ENCODE measurements at places on chromosomes 1 and 21.

- DNase-seq: no peak
Measured at GRCh38 chr21:21373969-21374368, 375.8 kb downstream of the NCAM2 start.

DNA sequence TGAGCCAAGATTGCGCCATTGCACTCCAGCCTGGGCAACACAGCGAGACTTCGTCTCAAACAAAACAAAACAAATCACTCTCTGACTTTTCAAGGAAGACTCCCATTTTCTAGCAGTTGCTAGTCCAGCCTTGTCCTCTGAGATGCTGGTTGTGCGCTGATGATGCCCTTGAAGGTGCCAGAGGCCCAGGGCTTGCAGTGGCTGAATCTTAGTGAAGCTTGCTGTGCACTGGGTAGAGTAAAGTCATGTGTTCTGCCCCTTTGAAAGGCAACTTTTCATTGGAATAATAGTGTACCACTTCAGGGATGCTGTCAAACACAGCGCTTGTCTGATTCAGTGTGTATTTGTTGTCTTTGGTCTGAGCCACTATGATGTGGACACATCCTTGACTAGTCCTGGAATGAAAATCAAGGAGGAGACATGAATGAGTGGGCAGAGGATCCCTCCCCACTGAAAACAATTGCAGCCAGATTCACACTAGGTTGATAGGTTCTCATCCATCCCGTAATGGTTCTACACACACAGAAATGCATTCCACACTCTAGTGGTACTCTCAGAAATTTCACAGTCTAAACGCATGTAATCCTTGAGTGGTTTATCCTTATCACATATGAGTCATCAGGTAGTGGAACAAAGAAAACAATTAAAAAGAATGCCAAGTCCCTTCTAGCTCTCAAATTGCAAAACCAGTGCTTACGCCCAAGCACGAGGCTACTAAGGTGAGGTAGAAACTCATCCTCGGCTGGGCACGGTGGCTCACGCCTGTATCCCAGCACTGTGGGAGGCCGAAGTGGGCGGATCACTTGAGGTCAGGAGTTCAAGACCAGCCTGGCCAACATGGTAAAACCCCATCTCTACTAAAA is 17.8 kb upstream of the TDRD10 start:
- no peak for DNase-seq

DNA sequence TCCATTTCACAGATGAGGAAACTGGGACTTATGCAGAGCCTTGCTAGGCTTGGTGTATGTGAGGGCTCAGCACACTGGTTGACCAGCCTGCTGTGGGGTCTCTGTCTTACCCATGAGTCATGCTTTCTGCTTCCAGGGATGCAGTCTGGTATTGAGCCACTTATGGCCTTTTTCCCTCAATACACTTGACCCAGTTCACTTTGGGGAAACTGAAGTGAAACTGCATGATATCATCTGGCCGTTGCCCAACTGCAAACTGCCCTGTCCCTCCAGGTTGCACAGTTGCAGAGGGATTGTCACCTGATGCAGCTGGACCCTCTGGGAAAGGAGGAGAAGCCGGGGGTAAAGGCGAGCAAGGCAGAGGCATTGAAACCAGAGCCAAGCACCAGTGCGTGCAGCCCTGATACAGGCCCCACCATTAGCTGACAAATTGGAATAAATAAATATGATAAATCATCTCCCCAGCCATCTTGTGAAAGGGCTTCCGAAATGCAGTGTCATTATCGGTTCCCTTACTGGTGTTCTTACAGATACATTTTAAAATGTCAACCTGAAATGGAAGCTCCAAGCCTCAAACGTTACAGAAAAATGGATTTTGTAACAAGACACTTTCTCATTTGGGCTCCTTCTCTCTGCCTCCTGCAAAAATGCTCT is 39.3 kb upstream of the DUSP10 start:
- DNase-seq: no peak

DNA sequence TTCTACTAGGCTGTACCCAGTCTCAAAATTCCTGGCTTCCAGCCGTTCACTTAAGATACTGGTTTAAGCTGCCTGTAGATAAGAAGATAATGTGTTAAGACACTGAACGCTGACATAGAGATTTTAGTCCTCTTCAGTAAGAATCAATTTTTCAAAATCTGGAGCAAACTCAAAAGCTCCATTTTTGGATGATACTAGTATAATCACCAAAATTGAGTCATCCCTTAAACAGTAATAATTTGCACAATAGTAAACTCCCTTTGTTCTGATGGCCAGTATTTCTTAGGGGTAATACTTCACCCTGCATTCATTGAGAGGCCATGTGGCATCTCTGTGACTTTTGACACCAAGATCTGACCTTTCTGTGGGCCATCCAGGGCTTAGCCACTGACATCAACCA is 299.8 kb upstream of the USP25 start:
- DNase-seq: no peak

DNA sequence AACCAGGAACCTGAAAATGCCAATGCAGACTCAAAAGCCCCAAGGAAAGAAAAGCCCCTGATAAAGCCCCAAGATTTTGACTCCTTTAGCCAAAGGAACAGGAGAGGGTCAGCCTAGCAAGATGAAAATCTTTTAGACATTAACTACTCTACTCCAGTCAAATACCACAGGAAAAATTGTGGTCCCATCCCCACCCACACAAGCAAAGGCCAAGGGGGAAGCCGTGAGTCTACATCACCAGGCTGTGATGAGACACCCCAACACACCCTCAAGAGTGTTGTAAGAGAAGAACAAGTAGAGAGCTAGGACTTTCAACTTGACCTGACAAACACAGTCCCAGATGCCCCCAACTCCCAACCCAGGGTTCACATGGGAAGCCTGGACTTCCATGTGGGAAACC is 192.8 kb upstream of the NR5A2 start:
- DNase-seq: no peak

GRCh38 chr1:159944623-159945455 is 574 bp downstream of the IGSF9 start:
- no peak for DNase-seq

GRCh38 chr1:50452700-50453099 is 29.5 kb upstream of the DMRTA2 start:
- no peak for DNase-seq

DNA sequence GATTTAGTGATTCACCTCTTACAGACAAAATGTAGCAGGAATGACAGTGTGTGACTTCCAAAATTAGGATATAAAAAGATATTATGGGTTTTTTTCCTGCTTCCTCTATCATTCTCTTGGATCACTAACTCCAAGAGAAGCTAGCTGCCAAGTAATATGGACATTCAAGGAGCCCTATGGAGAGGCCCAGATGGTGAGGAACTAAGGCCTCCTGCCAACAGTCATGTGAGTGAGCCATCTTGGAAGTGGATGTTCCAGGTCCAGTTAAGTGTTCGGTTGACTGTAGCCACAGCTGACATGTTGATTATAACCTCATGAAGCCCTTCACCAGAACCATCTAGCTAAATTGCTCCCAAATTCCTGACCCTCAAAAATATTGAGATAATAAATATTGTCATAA is 38.8 kb downstream of the CD160 start:
- DNase-seq: no peak

DNA sequence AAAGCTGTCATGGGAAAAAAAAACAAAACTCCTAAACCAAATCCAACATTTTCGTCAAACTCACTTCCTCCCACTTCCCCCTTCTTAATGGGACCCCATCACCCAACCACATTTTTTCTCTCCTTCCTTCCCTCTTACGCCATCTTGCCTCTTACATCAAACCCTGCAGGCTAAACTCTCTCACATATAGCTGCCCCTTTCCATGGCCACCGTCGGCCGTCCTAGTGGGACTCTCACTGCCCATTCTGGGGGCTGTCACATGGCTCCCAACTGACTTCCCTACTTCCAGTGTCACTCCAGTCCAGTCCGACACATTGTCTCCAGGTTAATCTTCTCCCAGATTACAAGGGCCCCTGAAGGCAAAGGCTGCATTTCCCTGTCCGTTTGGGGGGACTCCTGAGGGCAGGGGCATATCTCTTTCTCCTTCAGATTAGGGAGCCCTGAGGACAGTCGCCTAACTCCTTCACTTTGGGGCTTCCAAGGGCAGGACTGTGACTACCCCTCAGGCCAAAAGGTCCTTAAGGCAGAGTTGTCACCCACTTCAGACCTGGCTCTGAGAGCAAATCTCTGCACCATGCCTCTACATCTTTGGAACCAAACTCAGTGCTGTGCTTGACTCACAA is 658 bp downstream of the UBXN11 start:
- no peak for DNase-seq

GRCh38 chr1:38135625-38136414 is 89.2 kb upstream of the POU3F1 start:
- DNase-seq: no peak

DNA sequence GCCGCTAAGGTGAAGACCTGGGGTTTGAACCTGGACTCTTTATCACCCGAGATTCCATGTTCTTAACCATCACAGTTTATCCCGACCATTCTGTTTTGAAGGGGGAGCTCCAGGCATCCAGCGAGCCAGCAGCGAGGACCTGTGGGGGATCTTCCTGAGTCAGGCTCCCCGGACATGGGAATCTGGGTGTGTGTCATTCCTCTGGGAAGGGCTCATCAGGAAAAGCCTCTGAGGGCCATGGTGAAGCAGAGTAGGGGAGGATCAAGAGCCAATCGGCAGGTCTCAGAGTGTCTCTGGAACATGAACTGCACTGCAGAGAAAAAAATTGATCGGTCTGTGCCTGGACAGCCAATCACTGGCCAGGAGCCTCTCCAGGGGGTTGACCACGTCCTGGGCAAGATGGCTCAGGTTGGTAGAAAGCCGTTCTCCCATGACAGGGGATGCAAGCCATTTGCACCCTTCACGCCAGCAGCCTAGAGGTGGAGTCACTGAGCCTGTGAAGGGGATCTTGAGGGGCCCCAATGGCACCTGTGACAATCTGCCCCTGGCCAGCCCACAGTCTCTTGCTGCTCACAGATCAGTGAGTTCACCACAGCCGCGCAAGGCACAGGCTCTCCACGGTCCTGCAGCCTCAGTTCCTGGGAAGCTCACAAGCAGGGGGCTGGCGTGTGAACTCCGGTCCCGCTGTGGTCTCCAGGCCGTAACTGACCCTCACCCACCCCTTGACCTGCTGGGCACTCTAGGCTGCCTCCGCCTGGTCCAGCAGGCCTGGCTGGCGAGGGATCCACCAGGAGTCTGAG is 20.4 kb upstream of the ACTRT2 start:
- no peak for DNase-seq

- DNase-seq: no peak
Measured at GRCh38 chr1:29197590-29197924, 15.9 kb upstream of the SRSF4 start.

DNA sequence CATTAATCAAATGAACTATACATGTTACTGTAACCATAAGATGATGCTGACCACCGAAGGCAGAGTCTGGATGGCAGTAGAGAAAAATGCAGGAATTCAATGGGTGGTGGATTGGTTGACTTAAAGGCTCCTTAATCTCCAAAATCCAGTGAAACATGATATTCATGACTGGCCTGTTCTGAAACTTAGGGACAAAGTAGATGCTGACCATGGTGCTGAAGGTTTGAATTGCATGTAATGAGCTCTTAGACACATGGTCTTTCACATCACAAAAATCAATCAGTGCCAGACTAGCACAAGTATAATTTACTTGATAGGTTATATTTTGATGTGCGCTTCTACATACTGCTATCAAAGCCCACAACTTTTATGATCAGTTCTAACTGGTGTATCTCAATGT is 30.9 kb upstream of the NTMT2 start:
- DNase-seq: no peak

DNA sequence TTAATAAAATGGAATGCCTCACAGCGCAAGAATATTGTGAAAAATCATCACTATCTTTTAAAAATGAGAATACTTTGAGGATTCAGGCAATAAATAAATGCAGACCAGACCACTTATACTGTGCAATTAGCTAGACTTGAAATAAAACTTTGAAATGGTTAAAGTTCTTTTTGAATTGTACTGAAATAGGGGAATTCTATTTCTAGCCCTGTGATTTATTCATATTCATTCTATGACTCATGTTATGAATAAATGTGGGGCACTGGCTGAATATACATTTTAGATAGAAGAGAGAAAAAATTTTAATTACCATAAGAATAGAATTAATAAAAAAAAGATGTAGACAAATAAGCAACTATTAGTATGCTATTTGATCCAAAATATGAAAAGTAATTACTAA is 16.4 kb upstream of the USP25 start:
- no peak for DNase-seq

GRCh38 chr1:58907398-58907797 is 123.6 kb upstream of the JUN start:
- no peak for DNase-seq

- no peak for DNase-seq
Measured at GRCh38 chr1:66791621-66792610, 9.2 kb downstream of the INSL5 start.

GRCh38 chr21:31142600-31142999 is 104.3 kb upstream of the KRTAP19-8 start:
- no peak for DNase-seq

DNA sequence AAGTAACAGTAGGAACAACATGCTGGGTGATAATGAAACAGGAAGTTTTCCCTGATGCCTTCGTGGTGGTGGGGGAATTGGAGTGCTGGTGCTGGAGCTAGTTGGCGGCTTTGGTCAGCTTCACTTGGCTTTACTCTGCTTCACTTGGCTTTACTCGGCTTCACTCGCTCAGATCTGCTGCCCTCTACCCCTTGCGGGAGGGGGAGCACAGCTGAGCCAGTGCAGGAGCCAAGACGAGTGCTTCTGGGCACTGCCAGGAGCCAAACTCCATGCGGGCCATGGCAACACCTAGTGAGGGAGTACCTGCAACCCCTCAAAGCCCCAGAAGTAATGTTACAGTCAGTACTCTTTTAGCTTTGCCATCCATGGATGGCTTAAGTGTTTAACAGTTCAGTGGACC is 10.6 kb upstream of the PRKACB start:
- no peak for DNase-seq

GRCh38 chr1:155170806-155171205 is 2.3 kb downstream of the KRTCAP2 start:
- no peak for DNase-seq

- DNase-seq: no peak
Measured at GRCh38 chr1:187078916-187079315, 250.2 kb downstream of the PLA2G4A start.

- no peak for DNase-seq
Measured at GRCh38 chr1:37478890-37479254, 4.5 kb downstream of the ZC3H12A start.

- DNase-seq: no peak
Measured at GRCh38 chr1:113303267-113303666, 87.0 kb upstream of the MAGI3 start.

- DNase-seq: no peak
Measured at GRCh38 chr1:153944005-153944826, 2.3 kb downstream of the DENND4B start.

GRCh38 chr1:2353551-2354438 is 37.6 kb downstream of the MORN1 start:
- no peak for DNase-seq

GRCh38 chr1:32813941-32814739 is 3.0 kb downstream of the YARS1 start:
- DNase-seq: no peak

- DNase-seq: no peak
Measured at GRCh38 chr1:145926686-145927062, 610 bp downstream of the RBM8A start.

GRCh38 chr1:156112276-156113137 is 2.0 kb upstream of the LMNA start:
- no peak for DNase-seq

Measured in stimulated activated CD8-positive, alpha-beta memory T cell treated with anti-CD3 and anti-CD28 coated beads, Interleukin-15, amount 100 ng/mL, for 24 hours (primary cell).